ENCODE measurements at places on chromosomes 7 and 10. TPM values are rescaled to one million over a fixed set of nuclear protein-coding genes. Genes with fewer than 3 reads are reported as not detected.

Gene CDK1
- 18.5 TPM for total RNA-seq

Gene GPR37
- total RNA-seq = 1.5 TPM

Gene FAM25C
- total RNA-seq = not detected

Gene NKX1-2
- not detected for total RNA-seq

Gene BUD23
- 37.6 TPM for total RNA-seq

Gene STOX1
- total RNA-seq = 0.13 TPM

Gene CCDC172
- not detected for total RNA-seq

Gene IL6
- 62.2 TPM for total RNA-seq

Gene IDI2
- total RNA-seq = not detected

Gene SLC18A3
- total RNA-seq = not detected

Gene EEPD1
- 3.8 TPM for total RNA-seq

Gene ANK3
- total RNA-seq = 67.8 TPM

Gene CFAP46
- total RNA-seq = 0.20 TPM

Gene ABHD11
- 7.5 TPM for total RNA-seq

Gene LEP
- total RNA-seq = 0.17 TPM

Gene HTR7
- 21.2 TPM for total RNA-seq

Gene PAOX
- total RNA-seq = 4.0 TPM

Gene LRIT1
- not detected for total RNA-seq

Gene NODAL
- total RNA-seq = not detected

Gene KAZALD1
- 26.8 TPM for total RNA-seq

Gene PLAC9
- total RNA-seq = 8.0 TPM

Gene TMEM139
- 0.23 TPM for total RNA-seq

Gene ANKRD30A
- not detected for total RNA-seq

Gene LRRTM3
- not detected for total RNA-seq

Gene PCBD1
- total RNA-seq = 39.1 TPM

Gene LHFPL3
- not detected for total RNA-seq

Gene TMEM72
- total RNA-seq = not detected

Gene ECHDC3
- 4.4 TPM for total RNA-seq

Gene ST8SIA6
- total RNA-seq = not detected

Gene TMEM184A
- 0.03 TPM for total RNA-seq

Gene NEBL
- not detected for total RNA-seq

Gene AOAH
- not detected for total RNA-seq

Gene IL2RA
- total RNA-seq = not detected

Gene WIPF3
- 0.07 TPM for total RNA-seq

Gene CYP2E1
- total RNA-seq = 0.86 TPM

Gene CAPZA2
- total RNA-seq = 149 TPM

Gene FZD1
- total RNA-seq = 24.2 TPM

Gene MYL10
- total RNA-seq = not detected

Gene CALCR
- total RNA-seq = not detected

Gene EBF3
- 1.6 TPM for total RNA-seq

Gene ABCC2
- total RNA-seq = 1.2 TPM

Gene PLAU
- 110 TPM for total RNA-seq

Gene SKAP2
- 8.2 TPM for total RNA-seq

Gene LLCFC1
- total RNA-seq = not detected

Data from smooth muscle cell of the pulmonary artery (primary cell).